ACHN (cell line): ENCODE measurements at places on chromosomes 3 and 15.

- DNase-seq, result no peak
Measured at GRCh38 chr3:184949251-184949965, 137.4 kb downstream of the VPS8 start.

DNA sequence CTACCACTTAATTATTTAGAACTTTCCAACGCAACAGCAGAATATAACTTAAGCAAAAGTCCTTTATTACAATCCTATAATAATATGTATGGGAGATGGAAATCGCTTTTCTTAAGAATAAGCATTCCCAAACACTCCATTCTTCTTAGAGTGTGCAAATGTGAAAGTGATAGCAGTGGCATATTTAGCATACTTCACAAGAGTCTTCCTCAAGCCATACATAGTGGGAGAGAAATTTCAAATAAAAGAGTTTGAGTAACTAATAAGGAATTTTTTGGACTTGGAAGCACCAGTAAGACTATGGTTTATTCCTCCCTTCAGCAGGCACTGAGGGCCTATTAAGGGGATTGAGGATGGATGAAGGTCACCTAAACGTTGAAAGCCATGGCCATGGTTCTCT lies 22.1 kb upstream of the BNC1 start:
- no peak for DNase-seq

GRCh38 chr3:125375950-125376679 lies 990 bp upstream of the ZNF148 start:
- no peak for DNase-seq

DNA sequence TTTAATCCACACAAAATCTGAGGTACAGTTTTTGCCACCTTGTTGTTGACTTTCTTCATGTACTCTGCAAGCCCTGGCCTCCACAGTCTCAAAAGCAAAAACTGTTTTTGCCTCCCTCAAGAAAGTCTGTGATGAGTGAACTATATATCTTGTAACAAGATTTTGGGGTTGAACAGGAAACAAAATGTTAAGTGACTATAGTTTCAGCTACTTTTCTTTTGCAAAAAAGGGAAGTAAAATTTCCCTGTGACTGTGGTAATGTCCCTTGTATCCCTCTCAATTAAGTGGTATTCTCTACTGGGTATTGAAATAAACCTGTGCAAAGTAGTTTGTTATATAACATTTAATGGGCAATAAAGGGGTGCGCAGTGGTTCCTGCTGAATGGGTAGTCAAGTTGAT lies 21.3 kb upstream of the SCAANT1 start:
- no peak for DNase-seq

DNA sequence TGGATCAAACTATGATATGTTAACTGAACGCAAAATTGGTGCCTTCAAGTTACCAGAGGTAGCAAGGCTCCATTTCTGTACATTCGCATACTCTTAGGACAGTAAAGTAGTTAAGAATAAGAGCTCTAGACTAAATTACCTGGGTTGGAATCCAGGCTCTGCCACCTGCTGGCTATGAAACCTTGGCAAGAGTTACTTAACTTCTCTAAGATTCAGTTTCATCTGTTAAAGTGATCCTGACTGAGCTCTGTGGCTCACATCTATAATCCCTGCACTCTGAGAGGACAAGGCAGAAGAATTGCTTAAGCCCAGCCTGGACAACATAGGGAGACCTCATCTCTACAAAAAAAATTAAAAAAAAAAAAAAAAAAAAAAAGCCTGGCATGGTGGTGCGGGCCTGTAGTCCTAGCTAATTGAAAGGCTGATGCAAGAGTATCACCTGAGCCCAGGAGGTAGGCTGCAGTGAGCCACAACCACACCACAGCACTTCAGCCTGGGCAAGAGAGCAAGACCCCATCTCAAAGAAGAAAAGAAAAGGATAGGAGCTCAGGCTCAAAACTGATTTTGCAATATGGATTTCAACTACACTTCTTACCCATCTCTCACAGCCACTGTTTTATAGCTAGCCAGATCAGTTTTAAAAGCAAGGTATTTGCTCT lies 21.3 kb downstream of the GSK3B start:
- no peak for DNase-seq

GRCh38 chr15:83207009-83207659 lies 489 bp downstream of the HDGFL3 start:
- DNase-seq, result peak; percentile 27

DNA sequence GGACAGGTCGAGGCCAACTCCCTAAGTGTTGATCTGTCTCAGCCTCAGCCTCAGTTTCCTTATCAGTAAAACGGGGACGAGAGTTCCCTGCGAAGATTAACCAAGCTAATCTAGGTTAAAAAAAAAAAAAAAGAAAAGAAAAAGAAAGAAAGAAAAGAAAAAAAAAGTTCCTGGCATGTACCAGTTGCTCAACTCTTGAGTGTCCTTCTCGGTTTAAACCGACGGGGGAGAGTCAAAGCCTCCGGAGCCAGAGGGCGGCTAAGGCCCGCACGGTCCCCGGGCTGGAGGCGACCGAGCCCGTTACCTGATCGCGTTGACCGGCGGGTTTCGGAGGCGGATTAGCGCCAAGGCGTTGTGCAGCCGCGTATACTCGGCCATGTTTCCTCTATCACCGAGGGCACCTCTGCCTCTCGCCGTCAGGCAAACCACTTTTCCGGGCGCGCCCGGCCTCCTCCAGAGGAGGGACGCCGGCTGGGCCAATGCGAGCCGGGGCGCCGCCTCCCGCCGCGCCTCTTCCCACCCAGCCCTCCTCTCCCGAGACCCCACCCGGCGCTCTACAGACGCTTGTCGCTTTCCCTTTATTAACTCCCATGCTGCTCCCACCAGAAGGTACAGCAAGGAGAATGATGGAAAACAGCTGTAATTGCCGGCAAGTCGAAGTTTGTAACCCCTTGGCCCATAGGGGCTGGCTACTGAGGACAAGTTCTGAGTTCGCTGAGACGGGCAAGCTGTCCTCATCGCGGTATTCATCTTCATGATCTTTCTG lies at the start of gene EHHADH:
EHHADH (minus strand) TSS at position 405 of the 766 bp plus-strand sequence; CDS start at position 378, 27 bp downstream.
- peak; percentile 78 for DNase-seq

DNA sequence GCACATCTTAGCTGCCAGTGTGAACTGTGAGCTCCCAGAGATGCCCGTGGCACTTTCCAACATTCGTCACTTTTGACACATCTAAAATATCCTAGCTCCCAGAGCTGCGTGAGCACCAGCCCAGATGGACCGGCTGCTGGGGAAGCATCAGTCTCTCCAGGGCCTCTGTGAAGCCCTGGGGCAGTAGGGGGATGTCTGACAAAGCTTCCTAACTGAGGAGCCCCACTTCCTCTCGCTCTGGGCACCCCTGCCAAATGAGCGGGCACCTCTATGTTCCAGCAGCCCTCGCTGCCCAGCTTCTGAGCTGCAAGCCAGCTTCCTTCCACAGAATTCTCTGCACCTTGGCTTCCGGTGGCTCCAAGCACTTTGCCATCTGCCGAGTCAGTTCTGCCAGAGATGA lies 91.1 kb downstream of the LIPC start:
- no peak for DNase-seq

DNA sequence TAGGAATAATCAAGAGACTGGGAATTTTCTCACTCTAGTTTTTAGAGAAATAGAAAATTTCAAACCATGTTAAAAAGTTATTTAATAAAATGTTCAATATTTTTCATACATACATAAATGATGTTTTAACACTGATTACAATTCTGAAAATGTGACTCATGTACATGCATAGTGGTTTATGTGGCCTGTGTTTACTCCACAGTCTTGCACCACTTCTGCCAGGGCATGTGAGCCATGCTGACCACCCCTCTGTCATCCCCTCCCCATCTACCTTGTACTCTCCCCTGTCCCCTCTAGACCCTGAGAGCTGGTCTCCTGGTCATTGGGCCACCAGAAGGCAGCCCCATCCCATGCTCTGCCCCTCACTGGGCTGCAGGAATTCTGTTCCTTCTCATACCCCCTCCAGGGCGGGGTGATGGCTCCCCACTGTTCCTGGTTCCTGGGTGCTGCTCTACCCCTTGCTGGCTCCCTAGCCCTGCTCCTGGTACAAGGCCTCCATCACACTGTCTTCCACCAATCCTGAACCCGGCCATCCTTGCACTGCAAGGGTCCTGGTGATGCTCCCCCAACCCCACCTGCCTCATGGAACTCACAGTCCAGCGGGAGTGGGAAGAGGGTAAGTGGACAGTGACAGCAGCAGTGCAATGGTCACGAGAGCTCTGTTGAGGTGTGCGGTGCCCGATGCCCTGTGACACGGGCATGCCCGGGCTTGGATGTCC lies 24.2 kb upstream of the SLC41A3 start:
- no peak for DNase-seq

DNA sequence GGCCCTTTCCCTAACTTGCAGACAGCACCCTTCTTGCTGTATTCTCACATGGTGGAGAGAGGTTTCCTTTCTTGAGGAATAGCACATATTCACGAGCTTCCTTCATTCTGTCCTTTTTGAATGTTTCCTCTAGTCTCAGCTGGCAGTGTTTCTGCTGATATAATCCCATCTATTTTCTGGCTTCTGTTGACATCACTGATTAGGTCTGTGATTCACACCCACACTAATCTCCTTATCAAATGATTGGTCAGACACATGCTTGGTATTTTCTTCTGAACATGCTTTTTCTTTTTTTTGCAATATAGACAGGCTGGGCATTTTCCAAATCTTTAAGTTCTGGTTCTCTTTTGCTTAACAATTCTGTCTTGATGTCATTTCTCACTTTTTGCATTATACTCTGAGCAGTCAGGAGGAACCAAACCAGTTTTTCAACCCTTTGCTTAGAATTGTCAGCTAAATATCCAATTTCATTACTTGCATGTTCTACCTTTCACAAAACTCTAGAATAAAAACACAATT lies 65.4 kb downstream of the OXSM start:
- DNase-seq, result no peak

- DNase-seq, result no peak
Measured at GRCh38 chr15:89007989-89008388, 80.3 kb upstream of the ABHD2 start.

- no peak for DNase-seq
Measured at GRCh38 chr15:52943746-52944145, 153.6 kb upstream of the ONECUT1 start.

- no peak for DNase-seq
Measured at GRCh38 chr3:118761291-118761606, 273.4 kb downstream of the IGSF11 start.
